ENCODE measurements at places on chromosomes 5 and 9. TPM values are rescaled to one million over a fixed set of nuclear protein-coding genes. Genes with fewer than 3 reads are reported as not detected.

DNA sequence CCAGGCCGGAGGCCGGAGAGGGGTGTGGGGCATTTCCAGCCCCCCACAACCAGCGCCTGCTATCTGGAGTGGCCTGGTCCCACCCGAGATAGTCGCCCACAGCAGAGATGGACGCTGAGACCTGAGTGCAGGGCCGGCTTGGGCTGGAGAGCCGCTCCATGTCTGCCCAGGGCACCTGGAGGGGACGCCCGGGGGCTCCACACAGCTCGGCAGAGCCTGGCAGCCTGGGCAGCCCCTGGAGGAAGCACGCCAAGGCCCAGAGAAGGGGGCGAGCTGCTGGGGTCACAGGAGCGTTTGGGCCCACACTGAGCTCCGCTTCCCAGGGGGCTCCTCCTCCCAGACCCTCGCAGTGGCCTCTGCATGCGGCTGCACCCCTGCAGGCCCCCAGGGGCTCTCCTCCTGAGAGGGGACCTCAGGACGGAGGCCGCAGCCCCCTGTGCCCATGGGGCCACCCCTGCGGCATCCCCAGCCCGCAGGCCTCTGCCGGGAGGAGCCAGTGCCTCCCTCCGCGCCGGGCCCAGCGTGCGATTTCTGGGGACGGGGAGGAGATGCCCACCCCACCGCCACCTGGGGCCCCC, 42.2 kb upstream of the EGFL7 start:
- DNase-seq: no peak

- no peak for DNase-seq
Observed at GRCh38 chr5:179816796-179817469, 3.8 kb upstream of the SQSTM1 start.

GRCh38 chr9:77982581-77983319, 48.9 kb downstream of the GNAQ start:
- DNase-seq: no peak

- no peak for DNase-seq
Observed at GRCh38 chr9:123225374-123225813, 43.0 kb downstream of the STRBP start.

DNA sequence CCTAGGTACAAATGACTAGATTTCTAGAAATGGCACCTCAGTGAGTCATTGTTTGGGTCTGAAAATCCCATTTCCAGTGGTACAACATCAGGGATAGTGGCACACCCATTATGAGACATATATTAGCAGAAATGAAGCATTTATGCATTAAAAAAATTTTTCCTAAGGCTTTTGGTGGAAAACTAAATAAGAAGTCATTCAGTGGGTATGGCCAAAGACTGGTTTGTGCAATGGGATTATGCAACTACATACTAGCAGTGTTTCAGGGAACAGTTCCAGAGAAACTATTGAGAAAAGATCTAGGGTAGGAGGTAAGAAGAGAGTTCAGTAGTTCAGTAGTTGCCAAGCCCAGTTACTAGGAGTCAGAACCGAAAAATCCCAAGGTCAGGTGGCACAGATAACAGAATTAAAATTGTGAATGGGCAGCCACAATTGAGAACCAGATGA, 106.5 kb upstream of the HAPLN1 start:
- no peak for DNase-seq

DNA sequence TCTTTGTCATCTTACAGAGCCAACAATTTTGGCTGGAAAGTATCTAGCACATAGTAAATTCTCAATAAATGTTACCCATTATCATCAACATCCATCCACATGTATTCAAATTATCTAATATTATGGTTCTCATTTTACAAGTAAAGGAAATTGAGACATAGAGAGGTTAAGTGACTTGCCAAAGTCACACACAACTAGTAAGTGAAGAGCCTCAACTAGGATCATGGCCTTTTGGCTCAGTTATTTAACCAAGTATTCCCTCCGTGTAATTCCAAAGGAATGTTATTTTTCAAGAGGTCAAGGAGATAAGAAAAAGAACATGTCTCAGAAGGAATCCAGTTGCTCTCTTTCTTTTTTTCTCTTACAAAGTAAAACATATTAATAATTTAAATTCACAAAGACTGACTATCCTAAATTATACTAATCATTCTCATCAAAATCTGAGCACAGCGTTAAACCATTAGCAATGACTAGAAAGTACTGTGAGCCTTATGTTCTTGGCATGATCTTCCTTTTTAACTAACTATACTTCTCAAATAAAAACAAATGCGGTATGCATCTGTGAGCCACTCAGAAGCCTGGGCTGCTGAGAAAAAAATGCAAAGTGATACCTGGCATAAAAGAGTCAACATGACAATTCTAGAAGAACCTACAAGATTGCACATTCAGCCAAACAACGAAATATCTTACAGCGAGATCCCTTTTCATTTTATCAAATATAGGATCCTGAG, 350.9 kb downstream of the GLIS3 start:
- no peak for DNase-seq

DNA sequence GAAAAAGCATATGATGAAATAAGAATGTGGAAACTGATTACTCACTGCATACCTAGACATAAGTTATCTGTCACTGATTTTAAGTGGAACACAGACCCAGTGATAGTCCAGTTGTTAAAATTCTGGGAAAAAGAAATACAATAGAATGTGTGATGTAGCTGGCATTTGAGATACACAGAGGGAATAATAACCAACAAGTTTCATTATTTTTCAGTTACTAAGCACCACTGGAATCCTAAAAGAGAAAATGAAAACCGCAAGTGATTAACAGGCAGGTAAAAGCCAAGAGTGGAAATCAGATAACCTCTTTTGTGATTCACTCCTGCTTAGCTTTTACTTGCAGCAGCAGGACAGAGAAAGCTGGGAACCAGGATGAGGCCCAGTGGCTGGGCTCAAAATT, 994.0 kb upstream of the SEMA6A start:
- DNase-seq: no peak

- no peak for DNase-seq
Observed at GRCh38 chr5:173850659-173851058, 37.5 kb upstream of the CPEB4 start.

DNA sequence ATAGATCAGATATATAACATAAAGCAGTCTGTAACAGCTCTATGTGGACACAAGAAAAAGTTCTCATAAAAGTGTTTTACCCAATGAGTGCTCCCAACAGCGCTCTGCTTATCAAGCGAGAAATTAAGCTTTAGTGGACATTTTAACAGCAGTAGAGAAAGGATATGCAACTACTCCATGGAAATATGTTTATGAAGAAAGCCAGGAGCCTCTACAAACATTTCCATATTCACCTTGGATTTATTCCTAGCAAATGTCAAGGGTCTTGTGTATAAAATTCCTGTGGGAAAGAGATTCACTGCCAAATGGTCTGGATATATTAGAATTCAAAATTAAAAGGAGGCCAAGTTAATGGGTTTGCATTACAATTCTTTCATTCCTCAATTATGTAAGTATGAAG, 66.5 kb downstream of the DTWD2 start:
- DNase-seq: no peak

DNA sequence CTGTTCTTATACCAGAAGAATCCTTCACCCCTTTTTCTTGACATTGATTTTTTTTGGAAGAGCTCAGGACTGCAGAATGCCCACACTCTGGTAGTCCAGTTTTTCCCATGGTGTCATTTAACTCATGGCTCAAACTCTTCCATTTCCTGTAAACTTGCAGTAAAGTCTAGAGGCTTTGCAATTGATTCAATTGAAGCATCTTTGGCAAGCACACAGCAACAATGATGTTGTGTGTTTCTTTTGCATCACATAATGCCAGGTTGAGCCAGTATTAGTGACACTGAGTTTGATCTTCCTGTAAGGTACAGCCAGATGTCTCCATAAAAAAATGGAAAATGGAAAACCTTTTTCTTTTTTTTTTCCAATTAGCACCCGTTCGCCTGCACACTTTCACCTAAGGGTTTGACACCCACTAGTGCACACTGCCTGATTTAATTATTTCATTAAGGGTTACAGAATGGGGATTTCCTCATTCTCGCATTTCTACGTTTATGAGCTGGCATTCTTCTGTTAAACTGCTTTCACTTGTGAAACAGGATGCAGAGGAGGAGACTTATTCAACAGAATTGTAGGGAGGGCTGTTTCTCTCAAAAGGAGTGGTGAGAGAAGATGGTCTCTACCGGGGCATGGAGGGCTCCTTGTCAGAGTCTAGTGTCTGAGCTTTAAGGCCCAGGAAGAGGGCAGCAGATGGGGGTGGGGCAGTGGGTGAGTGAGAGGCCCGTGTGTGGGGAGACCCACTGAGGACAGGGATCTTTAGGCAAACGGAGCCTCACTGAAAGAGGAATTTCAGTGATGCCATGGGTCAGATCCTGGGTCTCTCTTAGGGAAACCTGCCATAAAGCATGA, 2.2 kb upstream of the S1PR3 start:
- DNase-seq: no peak

GRCh38 chr5:127650649-127651048, 1.8 kb downstream of the CTXN3 start:
- no peak for DNase-seq

SH3RF2 gene
- 41.2 TPM for total RNA-seq

SEMA5A gene
- total RNA-seq: 14.1 TPM

HINT1 gene
- 116 TPM for total RNA-seq

HAPLN1 gene
- 0.12 TPM for total RNA-seq
